ENCODE measurements at places on chromosomes 4 and X. TPM values are rescaled to one million over a fixed set of nuclear protein-coding genes. Genes with fewer than 3 reads are reported as not detected.

SEPSECS gene
- total RNA-seq = 10.9 TPM

NAA15 gene
- 24.0 TPM for total RNA-seq

MAGIX gene
- total RNA-seq = 0.22 TPM

TCEAL5 gene
- not detected for total RNA-seq

TLR3 gene
- 4.1 TPM for total RNA-seq

FGD1 gene
- total RNA-seq = 2.6 TPM

FAM133A gene
- not detected for total RNA-seq

GAR1 gene
- 5.5 TPM for total RNA-seq

NAA11 gene
- not detected for total RNA-seq

RPS6KA6 gene
- 0.88 TPM for total RNA-seq

STATH gene
- not detected for total RNA-seq

MAGEB2 gene
- total RNA-seq = not detected

C4orf50 gene
- total RNA-seq = under 0.01 TPM

GAGE12H gene
- total RNA-seq = not detected

HSFX4 gene
- not detected for total RNA-seq

EPGN gene
- total RNA-seq = not detected

PDLIM3 gene
- 33.7 TPM for total RNA-seq

SCRG1 gene
- total RNA-seq = not detected

SSX4 gene
- total RNA-seq = not detected

RPS6KA3 gene
- total RNA-seq = 35.9 TPM

ABLIM2 gene
- 7.1 TPM for total RNA-seq

Measured in subcutaneous adipose tissue (tissue), 4 donors.